Activated CD4-positive, alpha-beta T cell treated with anti-CD3 and anti-CD28 coated beads for 36 hours (primary cell): ENCODE measurements at places on chromosomes 3 and 15. TPM values are rescaled to one million over a fixed set of nuclear protein-coding genes. Genes with fewer than 3 reads are reported as not detected.

- DNase-seq: no peak
These were observed 23.6 kb downstream of the PYGO1 start for GRCh38 chr15:55564347-55565145.

GRCh38 chr15:80776420-80777045 is 2.6 kb upstream of the CEMIP start:
- peak; percentile 82 for DNase-seq

DNA sequence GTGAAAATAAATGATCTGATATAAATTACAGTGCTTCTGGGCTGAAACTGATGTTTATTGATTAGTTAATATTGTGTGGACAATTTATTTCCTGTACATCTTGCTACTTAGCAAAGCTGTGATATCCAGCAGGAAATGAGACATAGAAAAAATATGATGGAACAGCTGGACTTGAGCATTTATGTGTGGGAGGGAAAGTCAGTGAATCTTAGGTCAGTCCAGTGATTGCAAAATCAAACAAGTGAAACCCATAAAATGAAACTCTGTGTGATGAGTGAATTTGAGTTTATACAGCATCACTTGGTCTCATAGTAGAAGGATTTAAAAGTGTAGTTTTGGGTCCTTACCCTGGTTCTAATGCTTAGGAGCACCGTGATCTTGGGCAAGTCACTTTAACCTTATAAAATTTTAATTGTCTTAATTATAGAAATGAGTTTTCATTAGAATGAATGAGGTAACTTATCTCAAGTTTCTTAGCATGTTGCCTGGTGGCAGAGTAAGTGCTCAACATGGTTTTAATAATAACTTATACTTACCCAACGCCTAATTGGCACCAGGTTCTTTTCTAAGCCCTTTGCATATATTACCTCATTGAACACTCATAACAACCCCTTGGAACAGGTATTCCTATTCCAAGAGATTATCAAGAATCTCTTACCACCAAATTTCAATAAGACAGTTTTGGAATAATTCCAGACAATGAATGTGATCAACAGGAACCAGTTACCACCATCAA is 194.6 kb downstream of the ADAMTSL3 start:
- no peak for DNase-seq

GRCh38 chr3:47824541-47825473 is 21.9 kb downstream of the DHX30 start:
- DNase-seq: peak; percentile 88

DNA sequence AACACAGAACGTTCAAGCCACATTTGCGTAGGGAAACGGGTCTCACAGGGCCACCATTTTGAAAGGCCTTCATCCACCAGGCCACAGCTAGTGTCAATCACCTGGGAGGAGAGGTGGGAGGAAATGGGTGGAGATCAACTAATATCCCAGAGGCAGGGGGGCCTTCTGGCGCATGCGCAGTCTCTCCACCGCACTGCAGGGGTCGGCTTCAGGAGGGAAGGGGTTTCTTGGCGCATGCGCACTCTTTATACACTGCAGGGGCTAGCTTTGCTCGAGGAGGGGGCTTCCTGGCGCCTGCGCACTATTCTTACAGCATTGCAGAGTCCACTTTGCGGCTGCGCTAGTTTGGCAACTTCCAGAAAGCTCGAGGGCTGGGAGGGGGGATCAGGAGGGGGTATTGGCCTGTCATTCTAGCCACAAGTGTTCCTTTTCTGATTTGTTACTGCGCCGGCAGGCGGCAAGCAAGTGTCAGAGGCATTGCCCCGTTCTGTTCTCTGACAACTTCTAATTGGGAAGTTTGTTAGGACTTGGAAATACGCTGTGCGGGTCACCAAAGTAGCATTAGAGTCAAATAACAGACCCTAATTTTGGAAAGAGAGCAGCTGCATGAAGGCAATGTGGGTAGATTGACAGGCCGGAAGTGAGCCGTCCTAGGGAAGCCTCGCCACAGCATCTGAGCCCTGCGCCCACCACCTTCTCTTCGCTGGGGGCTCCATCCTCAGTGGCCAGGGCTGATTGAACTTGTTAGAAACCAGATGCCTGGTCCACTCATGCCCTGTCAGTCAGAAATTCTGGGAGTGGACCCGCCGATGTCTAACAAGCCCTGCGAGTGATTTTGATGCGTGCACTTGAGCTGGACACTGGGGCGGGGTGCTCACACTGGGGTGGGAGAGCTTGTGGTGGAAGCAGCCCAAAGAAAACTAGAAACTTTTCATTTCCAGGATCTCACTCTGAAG is 173.5 kb upstream of the NDN start:
- DNase-seq: no peak

- DNase-seq: no peak
These were observed 55.7 kb downstream of the EPHB1 start for GRCh38 chr3:134850761-134851160.

GRCh38 chr3:174198199-174198598 is 660.9 kb upstream of the NAALADL2 start:
- DNase-seq: no peak

CLDN18 gene
- not detected for total RNA-seq

GPR87 gene
- total RNA-seq: 2.5 TPM

KBTBD8 gene
- 9.2 TPM for total RNA-seq

XCR1 gene
- not detected for total RNA-seq
